ENCODE measurements at places on chromosomes 12 and 14.

- DNase-seq = no peak
These were observed 10.4 kb upstream of the SALL2 start for GRCh38 chr14:21536418-21537089.

GRCh38 chr12:21305661-21306060, 29.1 kb downstream of the SLCO1A2 start:
- DNase-seq = no peak

DNA sequence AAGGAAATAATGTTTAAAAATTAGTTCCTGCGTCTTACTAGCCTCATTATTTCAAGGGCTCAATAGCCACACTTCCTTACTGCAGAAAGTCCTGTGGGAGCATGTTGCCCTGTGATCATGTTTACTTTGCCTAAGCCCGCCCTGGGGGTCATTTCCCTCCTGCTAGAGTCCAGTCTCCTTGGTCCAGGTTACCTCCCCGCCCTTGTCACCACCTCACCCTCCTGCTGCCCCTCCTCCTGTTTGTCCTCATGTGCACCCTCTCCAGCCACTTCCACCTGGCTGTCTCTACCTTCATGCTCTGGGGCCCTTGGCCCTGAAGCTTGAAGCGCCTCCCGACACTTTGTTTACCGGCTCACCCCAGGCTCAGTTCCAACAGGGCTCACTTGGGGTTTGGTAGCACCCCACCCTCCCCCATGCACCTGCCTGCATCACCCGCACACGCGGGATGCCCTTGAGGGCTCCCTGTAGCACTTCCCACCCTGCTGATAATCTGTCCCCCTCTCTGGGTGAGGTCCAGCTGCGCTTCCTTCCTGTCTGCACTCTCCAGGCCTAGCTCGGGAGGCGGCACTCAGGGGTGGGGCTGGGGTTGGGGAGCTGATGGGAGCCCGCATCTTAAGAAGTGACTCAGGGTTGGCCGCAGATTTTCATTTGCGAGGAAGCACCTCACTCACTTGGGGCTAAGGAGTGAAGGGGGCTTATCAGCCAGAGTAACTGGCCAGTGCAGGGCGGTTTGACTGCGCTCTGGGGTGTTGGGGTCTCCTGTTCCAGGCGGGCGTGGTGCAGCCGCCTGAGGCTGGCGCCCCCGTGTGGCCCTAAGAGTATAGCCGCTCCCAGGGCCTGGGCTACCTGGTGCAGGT, 40.1 kb downstream of the SMIM41 start:
- DNase-seq = peak; percentile 86

DNA sequence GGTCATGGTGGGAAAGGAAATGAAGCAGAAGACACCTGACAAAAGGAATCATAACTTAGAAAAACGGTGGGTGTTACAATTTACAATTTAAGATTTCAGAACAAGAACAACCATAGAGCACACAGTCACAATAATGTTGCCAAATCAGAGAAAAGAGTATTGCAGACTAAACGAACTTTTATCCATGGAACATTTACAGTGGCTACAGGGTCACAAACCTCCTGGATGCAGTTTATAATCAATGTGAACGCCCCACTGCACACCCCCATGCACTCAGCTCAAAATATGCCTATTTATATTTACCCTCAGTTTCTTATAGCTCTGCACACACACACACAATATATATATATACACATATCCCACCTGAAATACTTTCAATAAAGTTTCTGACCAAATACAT, 8.0 kb downstream of the KRR1 start:
- no peak for DNase-seq

DNA sequence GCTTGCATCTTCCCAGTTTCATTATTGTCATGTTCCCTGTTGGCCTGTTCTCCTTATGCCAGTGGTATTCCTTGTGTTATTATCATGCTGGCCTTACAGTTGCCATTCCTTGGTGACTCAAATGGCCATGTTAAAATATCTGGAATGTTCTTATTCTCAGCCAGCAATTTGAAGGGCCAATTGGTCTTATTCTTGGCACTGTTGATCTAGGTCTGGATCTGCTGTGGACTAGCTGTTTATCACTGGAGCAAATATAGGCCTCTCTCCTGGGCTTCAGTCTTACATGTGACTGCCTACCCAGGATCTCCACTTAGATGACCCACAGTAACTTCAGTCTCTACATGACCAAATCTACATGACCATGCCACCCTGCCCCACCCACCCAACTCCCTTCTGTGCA, 5.4 kb downstream of the CIPC start:
- no peak for DNase-seq

- no peak for DNase-seq
These were observed 523 bp upstream of the VRTN start for GRCh38 chr14:74347795-74348100.

DNA sequence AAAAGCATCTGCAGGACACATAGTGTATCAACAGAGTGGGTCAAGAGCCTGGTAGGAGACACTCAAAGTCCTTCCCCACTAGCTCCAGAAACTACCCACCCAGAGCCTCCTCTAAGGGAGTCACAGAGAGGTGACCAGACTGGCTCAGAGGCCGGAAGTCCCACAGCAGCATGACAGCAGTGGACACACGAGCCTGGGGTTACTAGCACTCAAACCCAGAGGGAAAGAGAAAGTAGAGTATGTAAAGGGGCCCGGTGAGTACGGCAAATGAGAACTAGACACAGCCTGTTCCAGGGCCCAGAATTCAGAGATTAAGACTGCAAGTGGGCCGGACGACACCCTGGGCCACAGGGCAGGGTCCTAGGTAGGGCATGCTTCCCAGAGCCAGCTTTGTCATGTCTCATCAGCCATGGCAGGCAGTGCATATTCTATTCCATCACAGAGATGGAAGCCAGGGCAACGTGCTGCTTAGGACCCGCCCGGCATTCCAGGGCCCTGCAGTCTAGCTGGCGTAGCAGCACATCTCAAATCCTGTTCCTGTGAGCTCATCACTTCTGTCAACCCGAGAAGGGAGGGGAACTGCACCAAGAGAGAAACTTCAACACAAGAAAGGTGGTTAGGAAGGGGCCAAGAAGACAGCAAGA, 4.2 kb downstream of the IFFO1 start:
- DNase-seq = no peak

DNA sequence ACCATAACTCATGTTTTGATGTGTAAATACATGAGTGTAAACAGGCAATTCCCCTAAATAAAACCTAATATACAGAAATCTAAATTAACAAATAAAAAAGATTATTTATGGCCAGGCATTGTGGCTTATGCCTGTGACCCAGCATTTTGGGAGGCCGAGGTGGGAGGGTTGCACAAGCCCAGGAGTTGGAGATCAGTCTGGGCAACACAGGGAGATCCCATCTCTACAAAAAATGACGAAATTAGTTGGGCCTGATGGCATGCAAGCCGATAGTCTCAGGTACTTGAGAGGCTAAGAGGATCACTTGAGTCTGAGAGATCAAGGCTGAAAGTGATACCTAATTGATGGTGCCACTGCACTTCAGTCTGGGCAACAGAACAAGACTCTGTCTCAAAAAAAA, 48.7 kb downstream of the BCAT1 start:
- no peak for DNase-seq

DNA sequence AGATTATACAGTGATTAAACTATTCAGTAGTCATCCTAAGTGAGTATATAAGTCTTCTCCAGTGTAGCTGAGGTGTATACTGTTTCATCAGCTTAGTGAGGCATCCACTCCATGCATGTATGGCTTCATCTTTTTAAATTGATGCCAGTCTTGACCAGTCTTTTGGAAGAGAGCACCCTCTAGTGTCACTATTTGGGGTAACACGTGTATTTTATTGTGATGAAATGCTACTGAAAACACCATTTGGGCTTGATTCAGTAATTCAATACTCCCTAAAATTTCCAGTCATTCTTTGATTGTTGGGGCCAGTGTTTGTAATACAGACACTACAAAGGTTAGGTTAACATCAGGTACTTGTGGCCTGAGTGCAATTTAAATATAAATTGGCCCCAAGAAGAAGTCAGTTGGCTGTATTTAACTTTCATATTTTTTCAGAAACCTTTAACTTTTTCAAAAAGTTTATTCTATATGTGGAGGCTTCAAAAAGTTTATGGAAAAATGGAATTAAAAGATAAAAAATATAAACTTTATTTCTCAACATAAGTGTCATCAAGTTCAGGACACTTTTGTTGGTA, 35.3 kb downstream of the MIPOL1 start:
- DNase-seq = peak; percentile 44
